ENCODE measurements at places on chromosomes 1 and 21.

DNA sequence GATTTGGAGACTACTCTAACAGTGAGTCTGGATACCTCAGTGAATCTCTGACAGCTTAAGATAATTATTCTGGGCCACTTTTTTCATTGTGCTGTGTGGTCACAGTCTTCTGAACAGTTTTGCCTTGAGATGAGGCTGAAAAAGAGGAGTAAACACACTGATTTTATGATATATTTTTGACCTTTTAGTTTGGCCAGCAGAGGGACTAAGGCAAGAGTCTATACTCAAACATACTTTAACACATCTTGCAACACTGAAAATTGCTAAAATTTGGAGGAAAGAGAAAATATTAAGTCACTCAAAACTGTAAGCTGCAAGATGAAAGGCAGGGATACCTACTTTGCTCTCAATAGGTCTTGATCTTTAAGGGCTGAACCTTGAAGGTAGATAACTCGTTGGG is 182.7 kb downstream of the KCNT2 start:
- DNase-seq: no peak

DNA sequence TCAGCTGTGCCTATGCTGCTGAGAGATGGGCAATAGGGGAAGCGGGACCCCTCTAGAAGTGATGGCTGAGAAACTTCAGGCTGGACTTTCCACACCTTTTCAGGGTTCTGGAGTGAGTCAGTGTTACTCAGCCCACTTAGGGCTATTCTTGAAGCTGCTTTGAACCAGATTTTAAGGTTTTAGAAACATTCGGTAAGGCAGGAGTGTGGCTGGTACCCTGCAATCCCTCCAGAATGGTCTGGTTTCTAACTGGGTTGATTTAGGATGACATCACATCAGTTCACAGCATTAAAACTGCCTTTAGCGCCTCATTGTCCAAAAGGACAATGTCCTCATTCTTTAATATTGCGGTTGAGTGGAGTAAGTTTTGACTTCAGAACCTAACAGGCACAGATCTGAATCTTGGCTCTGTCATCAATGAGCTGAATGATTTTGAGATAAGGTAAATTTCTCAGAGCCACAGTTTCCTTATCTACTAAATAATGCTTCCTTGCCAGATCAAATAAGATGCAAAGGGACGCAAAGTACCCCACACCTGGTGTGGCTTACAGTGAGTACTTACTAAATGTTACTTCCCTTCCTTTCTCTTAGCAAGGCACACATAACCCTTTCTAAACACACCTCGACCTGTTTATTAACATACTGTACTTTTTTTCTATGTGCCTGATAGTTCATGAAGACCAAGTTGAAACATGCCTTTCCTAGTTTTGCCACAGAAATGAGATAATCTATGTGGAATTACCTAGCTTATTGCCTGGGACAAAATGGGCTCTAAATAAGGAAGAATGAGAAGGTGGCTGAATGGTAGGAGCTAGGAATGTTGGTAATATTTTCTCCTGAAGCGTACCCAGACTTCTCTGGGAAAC is 209.8 kb downstream of the ROR1 start:
- DNase-seq: no peak

- no peak for DNase-seq
These were observed 587 bp downstream of the SCNM1 start for GRCh38 chr1:151166505-151166956.

- DNase-seq: peak; percentile 69
These were observed at the start of gene NIBAN1 for GRCh38 chr1:184974056-184974836. Gene NIBAN1, minus strand, starts transcription at chr1:184974508. Its CDS starts 152 bp downstream, at chr1:184974356.

DNA sequence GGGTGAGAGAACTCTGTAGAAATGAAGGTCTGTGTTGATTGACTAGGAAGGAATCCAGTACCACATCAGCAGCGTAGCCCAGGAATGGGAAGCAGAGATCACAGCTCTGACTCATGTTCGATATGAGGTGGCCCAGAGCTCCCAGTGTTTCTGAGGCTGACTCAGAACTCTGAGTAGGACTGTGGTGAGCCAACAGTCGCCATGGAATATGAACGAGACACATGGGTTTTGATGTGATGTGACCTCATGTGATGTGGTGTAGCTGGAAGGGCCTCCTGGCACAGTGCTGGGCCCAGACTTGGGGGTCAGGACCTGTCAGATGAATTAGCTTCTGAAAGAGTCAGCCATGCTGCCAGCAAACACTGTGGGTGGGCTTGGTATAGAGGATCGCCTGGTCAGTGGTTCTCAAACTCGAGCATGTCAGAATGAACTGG is 237.0 kb downstream of the MRPL39 start:
- DNase-seq: no peak

GRCh38 chr1:173255214-173255813 is 48.2 kb upstream of the TNFSF4 start:
- peak; percentile 8 for DNase-seq

All from CD4-positive, alpha-beta T cell treated with Interleukin-4 for 1 hour (primary cell).